ENCODE measurements at places on chromosomes 5 and 9.

GRCh38 chr5:145912019-145912418 is 24.4 kb upstream of the SH3RF2 start:
- DNase-seq: no peak

DNA sequence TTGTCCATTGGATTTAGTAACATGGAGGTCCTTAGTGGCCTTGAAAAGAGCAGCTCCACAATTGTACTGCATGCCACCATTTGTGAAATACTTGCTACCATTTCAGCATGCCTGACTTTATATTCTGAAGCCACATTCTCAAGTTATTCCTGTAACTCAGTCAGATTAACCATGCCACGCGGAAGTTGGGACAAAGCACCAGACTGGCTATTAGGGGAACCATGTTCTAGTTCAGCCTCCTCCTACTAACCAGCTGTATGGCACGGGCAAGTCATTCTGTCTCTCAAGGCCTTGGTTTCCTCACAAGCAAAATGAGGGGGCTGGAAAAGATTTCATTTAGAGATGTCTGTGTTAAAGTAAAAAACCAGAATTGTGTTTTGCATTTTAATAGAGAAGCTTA is 418.0 kb downstream of the PLK2 start:
- DNase-seq: no peak

GRCh38 chr5:141742866-141743851 is 61.1 kb upstream of the ARAP3 start:
- DNase-seq: no peak

- DNase-seq: no peak
Measured at GRCh38 chr9:109537288-109537687, 39.2 kb upstream of the PTPN3 start.

DNA sequence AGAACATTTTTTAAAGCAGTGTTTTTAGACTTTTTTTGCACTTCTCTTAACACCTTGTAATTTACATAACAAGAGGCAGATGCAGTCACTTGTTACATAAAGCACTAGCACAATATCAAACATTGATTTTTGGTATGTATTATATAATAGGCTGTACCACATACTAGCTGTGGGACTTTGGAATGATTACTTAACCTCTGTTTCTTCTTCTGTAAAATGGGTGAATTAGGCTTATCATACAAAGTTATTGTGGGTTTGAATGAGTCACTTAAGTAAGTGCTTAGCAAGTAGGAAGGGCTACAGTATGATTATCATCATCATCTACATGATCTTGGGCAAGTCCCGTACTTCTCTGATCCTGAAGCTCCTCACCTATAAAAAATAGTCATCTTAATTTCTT is 2.1 kb downstream of the FAM81B start:
- DNase-seq: no peak

DNA sequence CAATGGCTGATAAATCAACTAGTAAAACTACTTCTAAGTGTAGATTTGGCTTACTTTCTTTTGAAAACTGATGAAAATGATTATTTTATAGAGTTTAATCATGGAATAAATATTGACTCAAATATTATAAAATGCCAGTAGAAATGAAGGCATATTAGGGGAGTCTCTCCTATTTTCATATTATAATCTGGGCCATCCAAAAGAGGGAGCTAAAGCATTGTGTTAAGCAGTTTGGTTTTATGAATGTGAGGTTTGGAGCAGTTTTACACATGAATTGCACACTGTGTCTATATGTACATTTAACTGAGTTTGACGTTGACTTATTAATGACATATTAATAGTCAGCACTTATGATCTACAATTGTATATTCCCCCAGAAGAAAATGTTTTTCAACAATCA is 17.4 kb downstream of the CDH9 start:
- DNase-seq: no peak

DNA sequence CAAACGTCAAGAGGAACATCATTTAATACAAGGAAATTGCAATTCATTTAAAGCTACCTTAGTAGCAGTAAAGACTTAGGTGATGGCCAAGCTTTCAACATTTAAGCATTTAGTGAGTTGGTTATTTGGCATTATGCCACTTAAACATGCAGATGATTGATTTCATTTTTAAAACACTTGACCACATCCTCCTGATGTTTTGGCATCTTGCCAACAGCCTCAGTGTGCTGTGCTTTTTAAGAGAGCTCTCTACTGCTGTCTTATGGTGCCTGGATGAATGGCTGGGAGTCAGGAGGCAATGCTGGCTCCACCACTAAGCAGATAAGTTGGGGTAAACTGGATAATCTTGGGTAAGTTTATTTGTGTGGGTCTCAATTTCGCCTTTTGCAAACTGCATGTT is 364.5 kb downstream of the MAN2A1 start:
- DNase-seq: no peak
